Left forelimb (tissue), 1 donor: ENCODE measurements at places on chromosomes 11 and 22.

DNA sequence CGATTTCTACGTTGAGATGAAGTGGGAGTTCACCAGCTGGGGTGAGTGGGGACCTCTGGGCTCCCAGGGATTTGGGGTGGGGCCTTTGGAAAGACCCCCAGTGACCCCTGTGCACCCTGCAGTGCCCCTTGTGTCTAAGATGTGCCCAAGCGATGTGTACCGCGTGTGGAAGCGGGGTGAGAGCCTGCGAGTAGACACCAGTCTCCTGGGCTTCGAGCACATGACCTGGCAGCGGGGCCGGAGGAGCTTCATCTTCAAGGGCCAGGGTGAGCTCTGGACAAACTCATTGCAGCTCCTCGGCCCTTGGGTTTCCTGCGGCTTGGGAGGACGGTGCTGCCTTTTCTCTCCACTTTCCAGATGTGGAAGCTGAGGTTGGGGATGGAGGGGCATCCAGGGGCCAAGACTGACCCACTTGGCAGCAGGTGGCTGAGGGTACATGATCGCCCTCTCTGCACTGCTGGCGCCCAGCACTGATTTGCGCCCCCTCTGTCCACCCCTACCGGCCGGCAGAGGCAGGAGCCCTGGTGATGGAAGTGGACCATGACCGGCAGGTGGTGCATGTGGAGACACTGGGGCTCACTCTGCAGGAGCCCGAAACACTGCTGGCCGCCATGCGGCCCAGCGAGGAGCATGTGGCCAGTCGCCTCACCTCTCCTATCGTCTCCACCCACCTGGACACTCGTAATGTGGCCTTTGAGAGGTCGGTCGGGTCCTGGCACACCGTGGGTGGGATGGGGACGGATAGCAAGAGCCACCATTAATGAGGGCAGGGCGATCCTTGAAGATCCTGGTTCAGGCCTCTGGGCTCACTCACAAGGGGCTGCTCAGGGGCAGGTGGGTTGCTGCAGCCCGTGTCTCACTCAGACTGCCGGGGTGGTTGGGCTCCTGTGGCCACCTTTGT lies 2.6 kb downstream of the ANKRD13D start:
- DNase-seq = no peak

GRCh38 chr11:70883973-70884623 lies 368.3 kb downstream of the SHANK2 start:
- DNase-seq = no peak

DNA sequence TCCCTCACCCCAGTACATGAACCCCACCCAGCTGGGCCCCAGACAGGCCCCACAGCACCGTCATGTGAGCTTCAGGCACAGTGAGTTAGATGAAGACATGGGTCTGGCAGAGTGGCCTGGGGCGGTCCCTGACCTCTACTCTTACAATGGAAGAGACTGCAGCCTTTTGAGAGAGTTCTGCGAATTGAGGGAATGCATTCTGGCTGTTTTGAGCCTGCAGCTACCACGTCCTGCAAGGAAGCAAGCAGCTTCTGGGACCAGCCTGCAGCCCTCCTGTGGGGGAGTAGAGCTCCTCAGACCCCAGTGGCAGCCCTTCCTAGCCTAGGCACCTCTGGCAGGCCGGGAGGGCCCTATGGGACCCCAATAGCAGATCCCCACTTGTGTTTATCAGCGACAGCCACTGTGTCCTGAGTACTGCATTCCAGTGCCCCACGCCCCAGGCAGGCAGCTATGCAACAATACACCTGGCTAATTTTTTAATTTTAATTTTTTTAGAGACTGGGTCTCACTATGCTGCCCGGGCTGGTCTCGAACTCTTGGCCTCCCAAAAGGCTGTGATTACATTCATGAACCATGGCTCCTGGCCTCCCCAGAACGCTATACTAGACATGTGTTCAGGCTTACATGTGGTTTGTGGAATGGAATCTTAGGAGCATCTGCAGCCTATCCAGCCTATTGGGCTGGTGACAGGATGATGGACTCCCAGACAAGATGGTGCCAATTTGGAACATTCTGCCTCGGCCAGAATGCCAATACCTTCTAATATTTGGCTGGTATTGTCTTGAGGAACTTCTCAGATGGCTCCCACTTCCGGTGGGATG lies 717 bp upstream of the SLC7A4 start:
- no peak for DNase-seq

GRCh38 chr11:69486773-69487291 lies 5.4 kb downstream of the LINC01488 start:
- DNase-seq = no peak

DNA sequence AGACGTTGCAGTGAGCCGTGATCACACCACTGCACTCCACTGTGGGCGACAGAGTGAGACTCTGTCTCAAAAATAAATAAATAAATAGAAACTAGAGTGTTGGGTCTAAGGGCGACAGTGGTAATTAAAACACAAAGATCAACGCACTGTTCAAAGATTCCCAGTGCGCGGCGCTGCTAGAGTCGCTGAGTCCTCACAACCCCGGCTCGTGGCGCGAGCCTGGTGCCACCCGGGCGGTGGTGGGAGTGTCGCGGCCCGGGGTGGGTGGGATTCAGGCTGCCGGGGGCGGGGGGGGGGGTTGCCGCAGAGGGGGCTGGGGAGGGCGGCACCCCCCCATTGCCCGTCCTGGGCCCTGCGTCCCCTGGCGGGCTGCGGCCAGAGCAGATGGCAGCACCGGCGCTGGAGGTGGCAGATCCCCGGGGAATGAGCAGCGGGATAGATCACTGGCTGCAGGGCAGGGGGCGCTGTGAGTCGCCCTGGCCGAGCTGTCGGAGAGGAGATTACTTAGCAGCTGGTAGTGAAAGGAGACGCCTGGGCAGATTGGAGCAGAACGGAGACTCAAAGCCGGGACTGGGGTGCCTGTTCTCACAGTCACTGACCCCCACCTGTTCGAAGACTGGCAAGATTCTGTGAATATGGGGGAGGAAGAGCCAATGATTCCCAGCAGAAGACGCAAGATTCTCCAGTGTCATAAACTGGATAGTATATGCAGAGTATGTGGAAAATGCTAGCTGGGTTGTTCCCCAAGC lies 30.2 kb upstream of the APOBEC3A start:
- no peak for DNase-seq

DNA sequence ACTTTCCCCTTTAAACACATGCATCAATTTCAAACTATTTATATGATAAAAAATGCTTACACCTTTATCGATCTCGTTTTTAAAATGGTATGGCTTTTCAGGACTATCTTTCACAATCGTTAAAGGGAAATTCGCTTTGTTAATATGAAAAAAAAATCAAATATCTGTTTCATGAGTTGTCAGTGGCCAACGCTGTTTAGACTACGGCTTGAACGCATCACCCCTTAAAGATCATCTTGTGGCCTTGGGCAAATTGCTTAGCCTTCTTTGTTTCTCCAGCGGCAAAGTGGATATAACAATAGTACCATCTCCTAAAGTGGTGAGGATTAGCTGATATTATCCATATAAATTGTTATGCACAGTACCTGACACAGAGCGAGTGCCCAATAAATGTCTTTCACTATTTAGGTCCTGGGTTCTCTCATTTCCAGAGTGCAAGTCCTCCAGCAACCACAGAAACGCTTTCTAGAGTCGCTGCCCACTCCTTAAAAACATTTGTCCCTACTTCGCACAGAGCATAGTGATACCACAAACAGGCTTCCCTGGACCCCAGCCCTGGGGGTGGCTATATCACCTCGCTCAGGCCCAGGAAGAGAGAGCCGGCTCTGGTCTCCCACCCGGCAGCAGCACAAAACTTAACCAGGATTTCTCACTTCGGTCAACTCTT lies 904 bp downstream of the SLC35F2 start:
- DNase-seq = no peak

DNA sequence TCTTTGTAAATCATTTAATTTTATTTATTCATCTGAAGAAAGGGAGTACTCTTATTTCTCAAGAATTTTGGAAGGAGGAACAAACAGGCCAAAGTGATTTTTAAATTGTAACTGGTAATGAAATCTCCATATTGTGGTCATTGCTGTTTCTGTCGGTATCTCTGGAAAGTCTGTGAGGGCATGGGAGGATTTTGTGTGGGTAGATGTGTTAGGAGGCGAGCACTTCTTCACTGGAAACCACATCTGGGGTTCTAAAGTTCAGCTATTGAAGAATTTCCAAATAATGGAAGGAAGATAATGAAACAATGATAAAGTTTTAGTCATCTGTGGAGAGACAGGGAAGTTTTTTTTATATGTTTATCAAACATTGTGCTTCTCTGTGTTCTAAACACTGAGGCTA lies 6.6 kb downstream of the TRIM34 start:
- DNase-seq = no peak

- DNase-seq = no peak
Measured at GRCh38 chr11:35585416-35585815, 32.8 kb upstream of the FJX1 start.

GRCh38 chr11:45079943-45080719 lies 66.3 kb upstream of the PRDM11 start:
- DNase-seq = no peak

GRCh38 chr11:45344028-45344427 lies 57.9 kb upstream of the SYT13 start:
- DNase-seq = no peak

DNA sequence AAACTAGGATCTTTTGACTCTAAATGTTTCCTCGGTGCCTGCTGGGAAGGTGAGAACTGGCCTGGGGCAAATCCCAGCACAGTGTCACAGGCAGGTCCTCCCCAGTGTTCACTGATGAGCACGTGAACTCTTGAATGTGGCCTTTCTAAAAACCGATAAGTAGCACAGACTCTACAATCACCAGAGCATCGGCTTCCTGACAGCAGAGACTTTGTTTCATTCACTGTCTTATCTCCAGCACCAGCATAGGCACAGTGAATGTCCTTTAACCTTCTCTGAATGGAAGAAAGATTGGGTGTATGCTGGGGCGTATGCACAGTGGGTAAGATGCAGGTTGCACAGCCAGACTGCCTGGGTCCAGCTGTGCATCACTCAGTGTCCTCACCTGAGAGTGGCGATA lies 59.3 kb upstream of the EIF3D start:
- no peak for DNase-seq

DNA sequence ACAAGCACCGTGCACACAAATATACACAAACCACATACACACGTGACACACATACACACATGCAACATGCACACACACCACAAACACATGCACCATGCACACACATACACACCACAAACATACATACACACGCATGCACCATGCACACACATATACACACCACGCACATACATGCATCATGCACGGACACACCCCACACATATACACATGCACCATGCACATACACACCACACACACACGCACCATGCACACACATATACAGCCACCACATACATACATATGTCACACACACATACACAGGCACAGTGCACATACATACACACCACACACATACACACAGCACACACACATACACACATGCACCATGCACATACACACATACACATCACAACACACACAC lies 12.7 kb upstream of the B4GALNT4 start:
- DNase-seq = no peak

DNA sequence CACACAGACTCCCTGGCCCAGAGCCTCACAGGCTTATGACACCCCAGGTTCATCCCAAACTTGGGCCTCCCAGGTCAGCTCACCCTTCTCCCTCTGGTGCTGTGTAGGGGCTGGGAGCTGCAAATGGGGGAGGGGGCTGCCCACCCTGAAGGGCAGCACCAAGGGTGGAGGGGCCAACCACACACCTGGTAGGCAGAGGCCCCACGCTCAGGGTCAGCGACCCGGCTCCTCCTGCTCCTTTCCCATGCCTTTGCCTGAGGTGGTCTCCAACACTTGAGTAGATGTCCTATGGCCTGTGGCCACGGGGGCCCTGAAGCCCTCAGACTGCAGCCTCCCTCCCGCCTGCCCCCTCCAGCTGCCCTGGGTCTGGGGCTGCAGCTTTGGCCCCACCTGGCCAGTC lies 3.4 kb downstream of the DGCR6 start:
- peak; percentile 0 for DNase-seq

DNA sequence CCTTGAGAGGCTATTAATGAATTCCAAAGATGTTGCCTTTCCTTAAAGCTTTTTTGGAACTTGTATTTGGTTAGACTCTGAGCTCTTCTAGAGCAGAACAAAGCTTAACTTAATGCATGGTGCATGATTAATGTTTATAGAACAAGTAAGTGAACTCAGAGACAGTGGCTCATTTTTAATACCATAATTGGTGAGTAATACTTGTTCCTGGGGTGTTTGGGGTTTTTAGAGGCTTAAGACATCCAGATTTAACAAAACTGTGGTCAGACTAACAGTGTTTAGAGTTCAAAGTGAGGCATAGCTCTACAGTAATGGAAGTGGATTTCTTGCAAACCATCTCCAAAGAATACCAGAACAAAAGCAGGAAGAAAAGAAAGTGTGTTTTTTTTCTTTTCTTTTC lies 73.7 kb upstream of the CTSC start:
- DNase-seq = no peak

DNA sequence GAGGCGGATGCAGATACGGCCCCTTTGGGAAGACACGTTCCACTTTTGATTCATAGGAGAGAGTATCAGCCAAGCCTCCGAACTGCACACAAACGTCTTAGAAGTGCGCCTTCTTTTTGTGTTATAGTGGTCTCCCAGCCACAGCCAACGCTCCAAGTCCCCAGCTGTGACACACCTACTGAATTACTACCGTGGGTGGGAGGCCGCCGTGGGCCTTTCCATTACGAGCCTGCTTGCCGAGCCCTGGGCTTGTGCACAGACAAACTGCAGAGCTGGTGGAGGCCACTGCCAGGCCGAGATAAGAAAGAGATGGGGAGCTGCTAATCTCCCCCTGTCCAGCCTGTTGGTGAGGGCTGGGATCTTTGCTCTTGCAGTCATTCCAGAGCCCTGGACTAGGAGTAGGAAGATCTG lies 761 bp downstream of the HMBS start:
- DNase-seq = no peak

GRCh38 chr11:126034933-126035425 lies 27.7 kb downstream of the CDON start:
- DNase-seq = no peak

GRCh38 chr11:85953491-85954143 lies 98.4 kb downstream of the CCDC83 start:
- no peak for DNase-seq

DNA sequence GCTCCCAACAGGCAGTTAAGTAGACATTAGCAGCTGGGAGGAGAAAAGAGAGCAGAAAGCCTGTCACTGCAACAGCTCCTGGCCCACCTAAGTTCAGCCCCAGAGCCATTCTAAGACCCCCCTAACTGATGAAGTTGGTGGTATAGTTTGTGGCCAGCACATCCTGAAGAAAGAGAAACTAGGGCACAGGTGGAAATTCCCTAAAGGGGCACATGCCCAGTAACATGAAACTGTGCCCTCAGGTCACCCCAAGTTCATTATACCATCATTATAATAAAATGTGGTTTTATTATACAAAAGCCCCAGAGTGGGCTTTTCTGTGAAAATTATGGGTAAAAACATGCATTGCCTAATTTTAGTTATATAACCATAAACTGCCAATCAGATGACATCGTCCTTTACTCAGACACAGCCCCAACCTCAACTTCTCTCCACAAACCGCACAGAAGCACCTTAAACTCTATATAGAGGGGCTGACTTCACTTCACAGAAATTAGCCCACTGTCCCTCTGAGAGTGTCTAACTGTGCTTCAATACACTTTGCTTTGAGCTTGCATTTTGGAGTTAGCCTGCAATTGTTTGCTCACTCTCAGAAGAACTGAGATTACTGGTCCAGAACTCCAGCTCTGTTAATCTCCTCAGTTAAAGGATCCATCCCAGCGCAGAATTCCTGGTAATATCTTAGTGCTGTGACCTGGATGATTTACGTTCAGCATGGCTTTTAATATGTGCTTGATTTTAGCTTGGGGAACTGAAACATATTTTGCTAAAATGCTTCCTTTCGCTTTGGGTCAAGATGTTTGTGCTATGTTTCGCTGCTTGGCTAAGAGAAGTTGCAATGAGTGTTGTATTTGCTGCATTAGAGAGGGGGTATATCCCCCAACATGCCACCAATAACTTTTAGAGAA lies 1.8 kb upstream of the APOL3 start:
- DNase-seq = no peak
